ENCODE measurements at places on chromosomes 3 and 15.

DNA sequence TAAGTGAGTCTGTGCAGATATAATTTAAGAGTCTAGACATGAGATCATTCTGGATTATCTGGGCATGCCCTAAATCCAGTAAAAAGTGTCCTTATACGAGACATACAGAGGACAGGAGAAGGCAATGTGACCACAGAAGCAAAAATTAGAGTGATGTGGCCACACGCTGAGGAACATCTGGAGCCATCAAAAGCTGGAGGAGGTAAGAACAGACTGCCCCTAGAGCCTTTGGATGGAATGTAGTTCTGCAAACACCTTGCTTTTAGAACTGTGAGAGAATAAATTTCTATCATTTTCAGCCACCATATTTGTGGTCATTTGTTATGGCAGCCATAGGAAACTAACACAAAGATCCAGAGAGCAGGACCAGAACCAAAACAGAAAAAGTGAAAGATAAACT is 41.0 kb downstream of the CD200 start:
- no peak for DNase-seq

- no peak for DNase-seq
Observed at GRCh38 chr3:196763179-196763578, 23.5 kb downstream of the PAK2 start.

GRCh38 chr3:134922866-134923265 is 127.8 kb downstream of the EPHB1 start:
- no peak for DNase-seq

GRCh38 chr3:136305879-136306278 is 55.7 kb downstream of the PCCB start:
- peak; percentile 59 for DNase-seq

- DNase-seq: peak; percentile 76
Observed at GRCh38 chr15:23565395-23566070, at the start of gene MKRN3. Gene MKRN3 (plus strand): TSS chr15:23565674. CDS start chr15:23565783, 109 bp downstream.

GRCh38 chr15:68053701-68054627 is at the start of gene PIAS1:
Gene PIAS1 (plus strand): TSS chr15:68054315. CDS start chr15:68054327, 12 bp downstream.
- peak; percentile 84 for DNase-seq

GRCh38 chr3:18288243-18288642 is 136.9 kb downstream of the SATB1 start:
- DNase-seq: no peak

- no peak for DNase-seq
Observed at GRCh38 chr3:182621435-182622240, 171.7 kb upstream of the ATP11B start.

DNA sequence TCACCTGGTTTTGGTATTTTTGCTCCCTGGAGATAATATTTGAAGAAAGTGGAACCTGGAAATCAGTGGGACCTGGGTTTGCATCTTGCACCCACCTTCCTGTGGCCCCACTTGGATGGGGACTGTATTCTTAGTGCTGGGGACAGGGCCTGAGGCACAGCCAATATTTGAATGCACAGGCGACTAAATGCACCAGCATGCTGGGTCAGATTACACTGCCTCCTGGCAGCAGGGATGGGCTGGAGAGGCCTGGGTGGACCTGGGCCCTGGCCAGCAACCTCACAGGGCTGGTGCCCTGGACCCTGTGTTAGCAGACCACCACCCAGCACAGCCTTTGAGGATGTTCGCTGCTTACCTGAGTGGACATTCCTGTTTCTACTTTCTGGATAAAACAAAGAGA is 10.5 kb downstream of the ITIH4 start:
- DNase-seq: no peak

DNA sequence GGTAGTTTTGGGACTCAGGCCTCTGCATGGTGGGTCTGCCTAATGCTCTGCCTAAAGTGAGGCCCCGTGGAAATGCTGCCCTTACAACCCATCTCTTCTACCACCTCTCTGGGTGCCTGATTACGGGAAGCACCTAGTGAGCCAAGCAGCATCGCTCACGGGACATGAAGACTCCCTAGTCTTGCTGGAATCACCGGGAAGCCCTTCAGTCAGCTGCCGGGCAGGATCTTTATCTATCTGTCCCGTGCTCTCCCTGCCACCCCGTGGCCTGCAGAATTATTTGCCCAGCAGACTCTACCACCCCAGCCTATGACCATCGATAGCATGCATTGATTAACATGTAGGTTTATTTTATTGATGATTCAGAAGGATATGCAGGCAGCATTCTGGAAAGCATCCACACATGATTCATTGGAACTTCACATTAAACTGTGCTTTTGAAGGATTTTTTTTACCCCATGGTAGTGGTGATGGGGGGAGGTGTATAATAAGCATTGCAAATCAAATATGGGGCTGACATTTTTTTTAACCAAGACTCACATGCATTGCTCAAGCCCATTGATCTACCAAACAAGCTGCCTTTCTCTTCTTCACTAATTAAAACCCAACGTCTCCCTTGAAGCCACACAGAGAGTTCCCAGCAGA is 63.1 kb downstream of the ATP2B2 start:
- no peak for DNase-seq

Measured in NCI-H1694 treated with DMSO at 0.1 percent for 48 hours (cell line).